Central memory CD8-positive, alpha-beta T cell (primary cell): ENCODE measurements at places on chromosomes 2 and 18.

- H3K4me1 ChIP-seq, result peaks cover 7% of the 10 kb centered on the region
- H3K4me3 ChIP-seq, result no peak overlapping the region
- H3K27me3 ChIP-seq, result peaks cover 55% of the 10 kb centered on the region
- H3K27ac ChIP-seq, result no peak overlapping the region
Measured at GRCh38 chr2:26946841-26947784, 23.3 kb upstream of the MAPRE3 start.

DNA sequence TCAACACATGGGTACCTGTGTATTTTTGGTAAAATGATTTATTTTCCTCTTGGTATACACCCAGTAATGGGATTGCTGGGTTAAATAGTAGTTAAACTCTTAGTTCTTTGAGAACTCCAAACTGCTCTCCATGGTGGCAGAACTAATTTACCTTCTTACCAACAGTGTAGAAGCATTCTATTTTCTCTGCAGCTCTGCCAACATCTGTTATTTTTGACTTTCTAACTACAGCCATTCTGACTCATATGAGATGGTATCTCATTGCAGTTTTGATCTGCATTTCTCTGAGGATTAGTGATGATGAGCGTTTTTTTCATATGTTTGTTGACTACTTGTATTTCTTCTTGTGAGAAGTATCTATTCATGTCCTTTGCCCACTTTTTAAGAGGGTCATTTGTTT is 180.6 kb downstream of the FSIP2 start:
- DNase-seq, result no peak
- no peak overlapping the region for H3K27ac ChIP-seq
- H3K27me3 ChIP-seq, result no peaks in the 10 kb centered on the region
- no peaks in the 10 kb centered on the region for H3K4me1 ChIP-seq
- H3K36me3 ChIP-seq, result no peaks in the 10 kb centered on the region
- no peak overlapping the region for H3K4me3 ChIP-seq

DNA sequence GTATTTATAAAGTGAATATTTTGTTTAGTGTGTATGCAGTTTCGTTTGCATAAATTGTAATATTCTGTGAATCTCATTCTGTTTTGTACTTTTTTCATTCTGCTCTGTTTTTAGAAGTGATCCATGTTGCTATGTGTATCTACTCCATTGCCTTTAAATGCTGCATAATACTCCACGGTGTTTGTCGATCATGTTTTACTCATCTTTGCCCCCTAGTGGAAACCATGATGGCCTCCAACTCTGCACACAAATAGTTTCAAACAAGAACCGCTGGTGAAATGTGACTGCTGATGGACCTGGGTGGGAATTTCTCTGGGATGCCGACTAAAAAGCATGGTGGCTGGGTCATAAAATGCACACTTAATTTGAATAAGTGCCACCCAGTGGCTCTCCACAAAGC is 32.0 kb upstream of the SKOR2 start:
- no peaks in the 10 kb centered on the region for H3K36me3 ChIP-seq
- DNase-seq, result no peak
- H3K27me3 ChIP-seq, result peaks cover 75% of the 10 kb centered on the region

- peaks cover 18% of the 10 kb centered on the region for H3K36me3 ChIP-seq
- no peak overlapping the region for H3K4me3 ChIP-seq
- DNase-seq, result no peak
- no peaks in the 10 kb centered on the region for H3K27me3 ChIP-seq
- H3K4me1 ChIP-seq, result peaks cover 53% of the 10 kb centered on the region
Measured at GRCh38 chr18:47893047-47893446, 37.4 kb downstream of the SMAD2 start.

GRCh38 chr2:69977186-69977585 is 15.8 kb upstream of the ASPRV1 start:
- no peaks in the 10 kb centered on the region for H3K27me3 ChIP-seq
- DNase-seq, result no peak
- no peak overlapping the region for H3K4me3 ChIP-seq

GRCh38 chr18:448116-448790 is 52.2 kb downstream of the COLEC12 start:
- DNase-seq, result no peak
- H3K36me3 ChIP-seq, result no peaks in the 10 kb centered on the region
- no peak overlapping the region for H3K27ac ChIP-seq
- no peak overlapping the region for H3K4me3 ChIP-seq
- H3K27me3 ChIP-seq, result peaks cover 22% of the 10 kb centered on the region

DNA sequence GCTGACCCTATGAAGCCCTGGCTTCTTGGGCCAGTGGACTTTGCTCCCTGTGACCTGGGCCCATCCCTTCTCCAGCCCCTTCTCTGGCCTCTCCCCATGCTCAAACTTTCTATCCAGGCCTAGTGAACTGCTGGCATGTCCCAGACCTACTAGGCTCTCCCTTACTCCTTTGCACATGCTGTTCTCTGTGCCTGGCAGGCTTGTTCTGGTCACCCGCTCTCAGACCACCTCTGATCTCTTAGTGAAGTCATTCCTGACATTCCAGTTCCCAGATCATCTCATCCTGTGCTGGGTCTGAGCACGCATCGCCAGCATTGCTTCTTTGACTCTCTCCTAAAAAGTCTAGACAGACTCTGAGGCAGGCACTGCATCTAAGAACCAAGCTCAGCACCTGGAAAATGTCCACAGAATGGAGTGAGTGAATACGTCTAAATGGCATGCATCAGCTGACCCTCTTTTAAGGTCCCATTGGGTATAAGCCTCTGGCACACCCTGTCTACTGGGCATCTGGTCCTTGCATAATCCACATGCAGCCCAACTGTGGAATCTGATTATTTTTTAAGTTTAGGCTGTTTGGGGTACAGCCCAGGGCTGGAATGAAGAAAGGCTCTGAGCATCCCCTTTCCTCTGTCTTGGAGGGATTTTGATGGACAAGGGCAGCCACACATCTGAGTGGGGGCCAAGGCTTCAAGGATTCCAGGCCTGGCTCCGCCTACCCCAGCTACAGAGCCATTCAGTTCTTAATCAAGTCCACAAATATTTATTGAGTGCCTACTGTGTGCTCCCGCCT is 130.6 kb upstream of the HAAO start:
- no peak overlapping the region for H3K27ac ChIP-seq
- no peaks in the 10 kb centered on the region for H3K36me3 ChIP-seq
- DNase-seq, result no peak
- H3K4me3 ChIP-seq, result no peak overlapping the region
- no peaks in the 10 kb centered on the region for H3K4me1 ChIP-seq

GRCh38 chr2:68383778-68384177 is 18.7 kb downstream of the PLEK start:
- H3K27me3 ChIP-seq, result no peaks in the 10 kb centered on the region
- H3K4me1 ChIP-seq, result peaks cover 87% of the 10 kb centered on the region
- peaks cover 79% of the 10 kb centered on the region for H3K36me3 ChIP-seq
- no peak for DNase-seq

DNA sequence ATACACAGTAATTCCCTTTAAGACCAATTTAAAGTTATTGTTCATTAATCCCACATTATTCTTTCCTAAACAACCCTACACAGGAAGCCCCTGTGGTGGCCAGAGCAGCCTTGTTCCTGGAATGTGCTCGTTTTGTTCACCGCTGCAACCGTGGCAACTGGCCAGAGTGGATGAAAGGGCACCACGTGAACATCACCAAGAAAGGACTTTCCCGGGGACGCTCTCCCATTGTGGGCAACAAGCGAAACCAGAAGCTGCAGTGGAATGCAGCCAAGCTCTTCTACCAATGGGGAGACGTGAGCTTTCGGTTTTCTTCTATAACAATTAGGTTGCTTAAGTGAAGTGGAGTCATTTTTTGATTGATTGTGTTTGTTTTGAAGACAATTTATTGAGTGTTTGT is 101.0 kb downstream of the UNC80 start:
- no peak overlapping the region for H3K4me3 ChIP-seq
- no peaks in the 10 kb centered on the region for H3K36me3 ChIP-seq
- H3K4me1 ChIP-seq, result no peaks in the 10 kb centered on the region
- peaks cover 20% of the 10 kb centered on the region for H3K27me3 ChIP-seq
- H3K27ac ChIP-seq, result no peak overlapping the region
- no peak for DNase-seq

- no peak overlapping the region for H3K4me3 ChIP-seq
- no peak for DNase-seq
- H3K27ac ChIP-seq, result no peak overlapping the region
- H3K27me3 ChIP-seq, result peaks cover 83% of the 10 kb centered on the region
Measured at GRCh38 chr2:219511547-219512325, 2.5 kb upstream of the ASIC4 start.

- no peak for DNase-seq
- peaks cover 30% of the 10 kb centered on the region for H3K27me3 ChIP-seq
- no peaks in the 10 kb centered on the region for H3K4me1 ChIP-seq
- H3K27ac ChIP-seq, result no peak overlapping the region
Measured at GRCh38 chr2:126543081-126543480, 112.9 kb upstream of the GYPC start.

- no peaks in the 10 kb centered on the region for H3K27me3 ChIP-seq
- H3K36me3 ChIP-seq, result no peaks in the 10 kb centered on the region
- no peak overlapping the region for H3K4me3 ChIP-seq
- no peak for DNase-seq
Measured at GRCh38 chr2:137677466-137677865, 286.8 kb upstream of the HNMT start.

DNA sequence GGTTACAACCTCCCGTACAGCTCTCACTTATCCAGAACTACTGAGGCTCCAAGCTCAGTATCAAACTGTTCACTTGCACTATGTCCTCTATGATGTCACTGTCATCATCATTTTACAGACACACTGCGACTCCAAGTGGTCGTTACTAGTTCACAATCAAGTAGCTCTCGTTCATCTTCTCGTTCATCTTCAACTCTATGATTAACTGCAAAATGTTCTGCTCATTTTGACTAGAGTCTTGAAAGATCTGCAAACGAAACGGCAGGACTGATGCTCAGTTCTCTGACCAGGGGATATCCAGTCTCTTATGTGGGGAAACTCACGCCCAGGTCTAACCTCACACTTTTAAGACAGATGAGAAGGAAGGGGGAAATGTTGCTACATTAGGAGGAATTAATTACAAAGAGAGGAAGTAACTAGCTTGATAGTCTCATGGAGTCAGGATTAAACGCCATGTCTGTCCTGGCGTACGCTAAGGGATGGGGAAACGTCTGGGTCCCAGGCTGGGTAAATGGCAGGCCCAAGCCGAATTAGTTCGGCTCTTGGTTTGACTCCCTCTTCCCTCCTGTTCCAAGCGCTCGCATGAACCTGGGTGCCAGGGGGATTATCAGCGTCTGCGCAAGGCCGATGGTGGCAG is 794 bp upstream of the CHCHD5 start:
- H3K4me1 ChIP-seq, result peaks cover 36% of the 10 kb centered on the region
- H3K4me3 ChIP-seq, result peak overlapping the region; percentile 92
- peaks cover 22% of the 10 kb centered on the region for H3K36me3 ChIP-seq
- peak overlapping the region; percentile 99 for H3K27ac ChIP-seq
- H3K27me3 ChIP-seq, result no peaks in the 10 kb centered on the region

GRCh38 chr2:233689031-233689430 is 3.7 kb upstream of the UGT1A6 start:
- H3K4me1 ChIP-seq, result no peaks in the 10 kb centered on the region
- H3K36me3 ChIP-seq, result no peaks in the 10 kb centered on the region
- H3K27me3 ChIP-seq, result peaks cover 55% of the 10 kb centered on the region
- no peak for DNase-seq
- H3K27ac ChIP-seq, result no peak overlapping the region

- H3K27ac ChIP-seq, result peak overlapping the region; percentile 38
- no peaks in the 10 kb centered on the region for H3K4me1 ChIP-seq
- no peaks in the 10 kb centered on the region for H3K36me3 ChIP-seq
- H3K27me3 ChIP-seq, result no peaks in the 10 kb centered on the region
Measured at GRCh38 chr18:46536215-46536874, 120.7 kb downstream of the LOXHD1 start.

DNA sequence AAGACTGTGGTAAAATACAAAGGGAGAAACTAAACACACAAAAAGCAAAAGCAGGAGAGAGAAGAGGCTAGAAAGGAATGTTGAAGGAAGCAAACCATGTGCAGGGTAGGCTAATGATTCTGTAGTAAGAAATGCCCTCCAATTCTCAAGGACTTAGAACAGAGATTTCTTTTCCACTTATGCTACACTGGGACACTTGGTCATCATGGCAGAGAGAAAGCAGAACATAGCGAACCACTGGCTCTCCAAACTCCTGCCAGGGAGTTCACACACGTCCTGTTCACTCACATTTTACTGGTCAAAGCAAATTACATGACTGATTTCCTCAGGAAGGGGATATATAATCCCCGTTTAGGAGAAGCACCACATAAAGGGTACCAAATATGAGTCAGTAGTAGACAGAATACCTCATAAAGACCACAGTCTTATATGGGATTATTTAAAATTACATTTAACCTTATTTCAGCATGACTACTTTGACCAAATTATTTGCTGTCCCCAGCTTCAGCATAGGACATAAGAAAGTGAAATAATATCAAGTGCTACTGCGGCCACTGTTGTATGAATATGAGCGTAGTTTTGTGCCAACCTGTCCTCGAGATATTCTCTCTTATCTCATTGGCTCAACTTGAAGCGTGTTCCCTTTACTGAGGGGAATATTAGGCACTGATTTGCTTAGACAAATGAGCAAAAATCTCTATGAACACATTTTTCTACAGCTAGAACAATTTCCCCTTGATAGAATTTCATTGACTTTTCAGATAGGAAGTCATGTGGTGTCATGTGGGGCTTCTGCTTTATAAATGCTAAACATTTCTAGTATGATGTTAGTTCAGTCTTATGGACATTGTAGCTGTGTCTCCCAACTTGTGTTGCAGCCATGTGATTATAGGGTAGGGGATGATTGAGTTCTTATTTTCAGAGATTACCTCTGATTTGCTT is 81.7 kb downstream of the FAM161A start:
- no peaks in the 10 kb centered on the region for H3K36me3 ChIP-seq
- DNase-seq, result no peak
- H3K4me3 ChIP-seq, result no peak overlapping the region
- H3K27me3 ChIP-seq, result peaks cover 12% of the 10 kb centered on the region
- no peak overlapping the region for H3K27ac ChIP-seq
- no peaks in the 10 kb centered on the region for H3K4me1 ChIP-seq

DNA sequence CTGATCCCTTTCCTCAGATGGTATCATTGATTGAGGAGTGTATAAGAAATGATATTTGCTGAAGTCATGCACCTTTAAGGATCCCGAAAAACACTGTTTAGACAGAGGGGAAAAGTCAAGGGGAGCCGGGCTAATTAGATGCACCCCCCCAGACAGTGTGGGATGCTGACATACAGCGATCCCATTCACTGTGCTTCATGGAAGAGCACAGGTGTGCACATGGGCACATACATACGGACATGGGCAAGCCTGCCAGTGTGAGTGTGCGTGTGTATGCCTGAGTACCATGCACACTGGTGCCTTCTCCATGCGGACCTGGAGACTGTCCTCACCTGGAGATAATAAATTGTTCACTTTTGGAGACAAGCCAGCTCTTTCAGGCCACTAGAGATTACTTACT is 22.6 kb downstream of the MEIS1 start:
- no peaks in the 10 kb centered on the region for H3K27me3 ChIP-seq
- no peak for DNase-seq
- no peaks in the 10 kb centered on the region for H3K4me1 ChIP-seq
- no peak overlapping the region for H3K4me3 ChIP-seq

DNA sequence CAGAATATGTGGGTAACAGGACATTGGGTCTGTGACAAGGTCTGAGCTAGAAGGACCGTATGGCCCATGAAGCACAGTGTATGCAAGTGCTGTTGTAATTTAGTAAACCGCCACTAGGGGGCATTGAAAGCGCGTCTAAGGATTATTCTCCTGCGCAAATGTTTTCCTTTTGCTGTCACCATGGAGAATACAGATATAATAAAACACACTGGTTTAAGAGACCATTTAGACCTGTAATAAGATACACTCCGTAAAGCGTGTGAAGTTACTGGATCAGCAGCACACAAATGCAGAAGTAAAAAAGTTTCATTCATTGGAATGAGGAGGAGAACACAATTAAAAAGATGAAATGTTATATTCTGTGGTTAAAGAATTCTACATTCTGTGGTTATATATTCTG is 272.4 kb downstream of the AGAP1 start:
- DNase-seq, result peak; percentile 13
- peaks cover 5% of the 10 kb centered on the region for H3K4me1 ChIP-seq
- H3K27me3 ChIP-seq, result no peaks in the 10 kb centered on the region
- H3K36me3 ChIP-seq, result peaks cover 9% of the 10 kb centered on the region
